Renal cortical epithelial cell (primary cell): ENCODE measurements at places on chromosomes 4 and X. TPM values are rescaled to one million over a fixed set of nuclear protein-coding genes. Genes with fewer than 3 reads are reported as not detected.

Gene NWD2
- total RNA-seq = not detected in 2 replicates

Gene RIBC1
- total RNA-seq = 1.2 and 2.8 TPM in 2 replicates

Gene SRPK3
- total RNA-seq = 0.17 and 0.25 TPM in 2 replicates

Gene HSFX4
- total RNA-seq = not detected in 2 replicates

Gene F8A2
- 1.4 TPM in 1 of 2 replicates, not detected in the other for total RNA-seq

Gene TXK
- total RNA-seq = 2.6 and 4.7 TPM in 2 replicates

Gene MAGEB2
- not detected in 2 replicates for total RNA-seq

Gene N4BP2
- total RNA-seq = 6.9 and 7.8 TPM in 2 replicates

Gene BMX
- total RNA-seq = 0.15 and 0.35 TPM in 2 replicates
